ENCODE measurements at places on chromosomes 1 and 21.

GRCh38 chr1:97334454-97334853 lies 586.4 kb downstream of the DPYD start:
- DNase-seq, result no peak

DNA sequence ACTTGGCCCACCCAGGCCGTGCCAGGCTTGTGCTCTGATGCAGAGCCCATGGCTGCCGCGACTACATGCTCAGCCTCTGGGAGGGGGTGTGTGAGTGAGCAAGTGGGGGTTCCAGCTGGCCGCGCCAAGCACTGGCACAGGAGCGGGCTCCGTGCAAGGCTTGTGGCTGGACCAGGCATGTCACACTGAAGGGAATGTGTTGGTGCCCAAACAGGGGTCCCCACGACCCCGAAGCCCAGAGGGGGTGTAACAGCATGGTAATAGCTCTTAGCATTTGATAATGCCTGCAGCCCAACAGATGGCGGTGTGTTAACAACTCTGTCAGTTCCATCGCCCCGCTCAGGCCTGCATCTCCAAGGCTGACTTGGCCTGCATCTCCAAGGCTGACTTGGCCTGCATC lies 38.3 kb upstream of the CD46 start:
- DNase-seq, result no peak

DNA sequence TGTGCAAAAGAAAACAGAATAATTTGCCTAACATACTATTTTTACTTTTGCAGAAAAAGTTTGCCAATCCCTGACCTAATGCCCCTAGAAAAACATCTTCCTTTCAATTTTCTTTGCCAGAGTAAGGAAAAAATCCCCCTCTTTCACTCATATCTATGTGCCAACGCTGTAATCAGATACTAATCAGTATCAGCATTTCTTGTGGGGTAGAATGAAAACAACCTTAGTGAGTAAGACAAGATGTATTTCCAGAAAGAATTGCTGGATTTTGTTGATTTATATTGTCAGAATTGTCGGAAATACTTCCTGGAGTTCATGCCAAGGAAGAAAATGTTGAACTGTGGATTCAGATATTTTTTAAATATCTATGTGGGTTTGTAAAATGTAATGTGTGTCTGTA lies 1893.8 kb downstream of the NCAM2 start:
- no peak for DNase-seq

DNA sequence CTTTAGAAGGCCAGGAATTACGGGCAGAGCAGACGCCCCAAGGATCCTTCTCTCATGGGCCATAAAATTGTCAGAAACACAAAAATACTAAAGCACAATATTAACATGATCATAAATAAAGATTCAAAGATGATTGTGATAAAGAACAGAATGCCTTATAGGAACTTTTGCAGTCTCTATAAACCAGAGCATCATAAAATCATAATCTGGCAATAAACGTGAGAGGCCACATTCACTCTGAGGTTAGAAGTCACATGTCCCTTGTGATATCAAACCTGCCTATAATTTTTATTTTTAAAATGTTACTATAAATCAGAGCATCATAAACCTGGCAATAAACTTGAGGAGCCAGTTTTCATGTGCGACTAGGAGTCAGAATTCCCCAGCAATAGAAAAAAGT lies 100.5 kb downstream of the ZBTB18 start:
- DNase-seq, result no peak

GRCh38 chr1:55559842-55560241 lies 344.7 kb upstream of the USP24 start:
- DNase-seq, result no peak

DNA sequence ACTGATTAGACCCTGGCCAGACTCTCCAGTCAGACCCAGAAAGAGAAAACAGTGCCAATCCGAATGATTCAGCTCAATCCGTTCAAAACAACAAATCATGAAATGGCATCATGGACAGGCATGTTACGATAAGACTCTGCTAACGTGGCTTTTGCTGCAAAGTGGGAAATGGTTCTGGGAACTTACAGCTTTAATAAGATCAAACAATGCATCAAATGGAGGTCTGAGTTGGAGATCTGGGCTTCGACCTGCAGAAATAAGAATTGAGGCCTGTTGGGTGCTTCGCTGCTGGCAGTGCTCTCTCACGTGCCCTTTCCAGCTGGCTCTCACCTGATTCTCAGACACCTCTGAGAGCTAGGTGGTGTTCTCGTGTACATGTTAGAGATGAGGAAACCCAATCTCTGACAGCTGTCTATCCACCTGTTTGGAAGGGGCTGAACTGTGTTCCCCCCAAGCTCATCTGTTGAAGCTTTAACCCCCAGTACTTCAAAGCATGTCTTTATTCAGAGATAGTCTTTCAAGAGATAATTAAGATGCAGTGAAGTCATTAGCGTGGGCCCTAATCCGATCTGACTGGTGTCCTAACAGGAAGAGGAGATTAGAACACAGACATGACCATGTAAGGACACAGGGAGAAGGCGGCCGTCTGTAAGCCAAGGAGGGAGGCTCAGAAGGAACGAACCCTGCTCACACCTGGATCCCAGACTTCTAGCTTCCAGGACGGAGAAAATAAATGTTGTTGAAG lies 45.5 kb upstream of the ETS2 start:
- DNase-seq, result no peak

- no peak for DNase-seq
These were observed 2.5 kb downstream of the MR1 start for GRCh38 chr1:181036107-181036836.

- DNase-seq, result no peak
These were observed 24.2 kb upstream of the OSBPL9 start for GRCh38 chr1:51592711-51593110.

GRCh38 chr1:43540653-43541071 lies 10.0 kb downstream of the PTPRF start:
- no peak for DNase-seq

GRCh38 chr1:209911746-209912145 lies 26.3 kb upstream of the SYT14 start:
- no peak for DNase-seq

All from activated CD4-positive, alpha-beta T cell treated with anti-CD3 and anti-CD28 coated beads, Interleukin-10, Interleukin-2, amounts not matched to agents 100 ng/mL and 50 ng/mL, durations not matched to agents 16 hours and 8 hours (primary cell).